ENCODE measurements at places on chromosomes 11 and 22.

DNA sequence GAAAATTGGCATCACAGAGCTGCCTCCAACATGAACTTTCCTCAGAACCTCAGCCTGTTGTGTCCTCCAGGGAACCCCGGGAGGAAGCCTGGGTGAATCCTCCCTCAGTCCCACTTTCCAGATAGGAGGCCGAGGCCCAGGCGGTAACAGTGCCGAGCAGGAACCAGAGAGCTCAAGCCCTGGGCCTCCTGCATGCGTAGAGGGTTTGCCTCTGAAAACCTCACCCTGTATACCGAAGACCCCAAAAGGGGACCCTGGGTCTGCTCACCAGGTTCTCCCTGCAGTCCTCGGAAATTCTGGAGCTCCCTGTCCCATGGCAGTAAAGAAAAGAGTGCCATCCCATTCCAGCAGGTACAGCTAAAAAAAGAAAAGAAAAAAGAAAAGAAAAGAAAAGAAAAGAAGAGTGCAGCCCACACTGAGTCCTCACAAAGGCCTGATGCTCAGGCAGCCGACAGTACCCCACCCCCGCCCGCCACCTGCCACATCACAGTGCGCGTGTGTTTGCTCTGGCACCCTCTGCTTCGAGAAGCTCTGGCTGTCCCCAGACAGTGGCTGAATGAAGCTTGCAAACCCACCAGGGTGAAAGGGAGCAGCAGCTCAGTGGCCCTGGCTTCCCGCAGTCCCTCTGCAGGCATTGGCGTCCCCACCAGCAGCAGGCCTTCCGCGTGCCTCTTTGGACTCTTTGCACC is 28.4 kb upstream of the FADD start:
- DNase-seq: no peak

DNA sequence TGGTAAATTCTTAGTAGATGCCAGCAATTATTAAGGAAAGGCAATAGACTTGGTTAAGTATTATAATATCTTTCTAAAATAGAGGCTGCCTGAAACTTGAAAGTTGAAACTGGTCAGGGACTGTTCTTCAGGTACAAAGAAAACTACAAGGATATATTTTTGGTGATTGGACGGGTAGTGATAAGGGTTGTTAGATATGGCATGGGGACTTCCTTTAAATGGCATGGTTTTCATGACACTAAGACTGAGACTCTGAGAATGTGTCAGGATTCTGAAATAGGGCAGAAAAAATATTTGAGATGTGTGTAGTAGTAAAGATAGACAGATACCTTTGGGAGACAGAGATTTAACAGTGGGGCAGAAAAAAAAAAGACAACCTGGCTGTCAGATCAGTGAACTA is 108.4 kb upstream of the SLC5A12 start:
- no peak for DNase-seq

DNA sequence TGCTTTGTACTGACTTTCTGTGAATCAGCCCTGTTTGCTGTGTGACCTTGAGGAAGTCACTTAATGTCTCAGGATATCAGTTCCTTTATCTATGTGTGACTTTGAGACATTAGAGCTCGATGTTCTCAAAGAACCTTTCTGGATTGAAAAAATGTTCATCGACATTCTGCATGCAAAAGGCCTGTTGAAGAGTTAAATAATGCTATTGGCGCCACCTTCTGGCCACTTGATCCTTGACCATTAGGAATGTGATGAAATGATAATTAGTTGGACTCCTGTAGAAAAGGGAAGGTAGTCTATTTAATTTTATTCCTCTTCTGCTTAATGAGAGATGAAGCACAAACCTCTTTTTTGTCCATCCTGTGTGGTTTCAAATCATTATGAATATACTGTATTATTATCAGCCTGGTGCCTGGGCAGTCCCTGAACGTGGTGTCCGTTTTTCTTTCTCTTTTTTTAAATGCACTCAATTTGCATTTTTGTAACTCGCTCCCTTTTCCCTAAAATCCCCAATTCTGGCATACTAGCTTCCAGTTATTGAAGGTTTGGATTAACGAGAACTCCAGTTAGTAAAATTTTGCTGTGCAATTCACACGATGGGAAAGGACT is 20.7 kb downstream of the ELF5 start:
- peak; percentile 33 for DNase-seq

GRCh38 chr11:30451626-30452025 is 128.7 kb downstream of the ARL14EP start:
- no peak for DNase-seq

- peak; percentile 94 for DNase-seq
These were observed at the start of gene E2F8 for GRCh38 chr11:19240420-19241259. E2F8 (minus strand) TSS chr11:19240945; CDS start chr11:19240121, 824 bp downstream.

- peak; percentile 56 for DNase-seq
These were observed 12.4 kb upstream of the DSCAML1 start for GRCh38 chr11:117809236-117810055.

- no peak for DNase-seq
These were observed 34.4 kb downstream of the TNRC6B start for GRCh38 chr22:40212121-40212520.

DNA sequence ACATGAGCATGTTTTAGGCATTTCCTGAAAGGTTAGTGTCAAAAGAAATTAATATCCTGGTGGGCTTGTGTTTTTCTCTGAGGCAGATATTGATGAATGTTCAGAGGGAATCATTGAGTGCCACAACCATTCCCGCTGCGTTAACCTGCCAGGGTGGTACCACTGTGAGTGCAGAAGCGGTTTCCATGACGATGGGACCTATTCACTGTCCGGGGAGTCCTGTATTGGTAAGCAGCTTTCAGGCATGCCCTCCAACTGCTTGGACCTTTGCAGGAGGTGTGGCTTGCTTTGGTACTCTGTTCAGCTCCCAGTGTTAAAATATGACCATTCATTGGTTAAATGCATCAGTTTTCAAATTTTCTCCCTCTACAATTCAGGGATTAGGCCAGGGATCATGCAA is 658.6 kb upstream of the ANO5 start:
- no peak for DNase-seq

- DNase-seq: peak; percentile 70
These were observed 901 bp upstream of the KMT2A start for GRCh38 chr11:118435290-118435892.

GRCh38 chr11:2666828-2667570 is 32.8 kb downstream of the KCNQ1OT1 start:
- no peak for DNase-seq

DNA sequence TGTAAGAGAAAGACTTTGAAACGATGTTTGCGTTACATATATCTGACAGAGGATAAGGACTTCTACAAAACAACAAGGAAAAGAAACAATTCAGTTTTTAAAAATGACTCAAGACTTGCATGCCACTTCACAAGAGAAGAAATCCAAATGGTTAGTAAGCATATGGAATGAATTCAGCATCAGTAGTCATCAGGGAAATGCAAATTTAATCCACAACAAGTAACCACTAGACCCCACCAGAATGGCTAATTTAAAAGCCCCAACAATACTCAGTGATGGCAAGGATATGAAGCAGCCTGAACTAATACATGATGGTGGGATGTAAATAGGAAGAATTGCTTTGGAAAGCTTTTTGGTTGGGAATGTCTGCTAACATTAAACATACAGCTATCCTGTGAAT is 142.6 kb downstream of the ATXN10 start:
- no peak for DNase-seq

- DNase-seq: peak; percentile 42
These were observed 14.3 kb downstream of the ATP5MG start for GRCh38 chr11:118415739-118416068.

DNA sequence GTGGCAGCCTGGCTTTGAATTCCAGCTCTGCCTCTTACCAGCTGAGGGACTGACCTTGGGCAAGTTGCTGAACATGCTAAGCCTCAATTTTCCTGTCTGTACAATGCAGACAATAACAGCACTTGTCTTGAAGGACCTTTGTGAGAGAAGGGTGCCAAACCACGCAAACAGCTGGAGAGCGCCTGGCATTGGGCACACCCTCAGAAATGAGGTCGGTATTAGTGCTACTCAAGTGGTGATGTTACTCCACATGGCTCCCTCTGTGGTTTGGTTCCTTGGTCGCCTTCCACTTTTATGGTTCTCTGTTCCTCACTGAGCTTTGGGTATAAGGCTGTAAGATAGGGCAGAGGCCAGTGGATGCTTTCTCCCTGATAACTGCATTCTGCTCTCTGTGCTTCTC is 8.2 kb downstream of the UBASH3B start:
- DNase-seq: no peak

DNA sequence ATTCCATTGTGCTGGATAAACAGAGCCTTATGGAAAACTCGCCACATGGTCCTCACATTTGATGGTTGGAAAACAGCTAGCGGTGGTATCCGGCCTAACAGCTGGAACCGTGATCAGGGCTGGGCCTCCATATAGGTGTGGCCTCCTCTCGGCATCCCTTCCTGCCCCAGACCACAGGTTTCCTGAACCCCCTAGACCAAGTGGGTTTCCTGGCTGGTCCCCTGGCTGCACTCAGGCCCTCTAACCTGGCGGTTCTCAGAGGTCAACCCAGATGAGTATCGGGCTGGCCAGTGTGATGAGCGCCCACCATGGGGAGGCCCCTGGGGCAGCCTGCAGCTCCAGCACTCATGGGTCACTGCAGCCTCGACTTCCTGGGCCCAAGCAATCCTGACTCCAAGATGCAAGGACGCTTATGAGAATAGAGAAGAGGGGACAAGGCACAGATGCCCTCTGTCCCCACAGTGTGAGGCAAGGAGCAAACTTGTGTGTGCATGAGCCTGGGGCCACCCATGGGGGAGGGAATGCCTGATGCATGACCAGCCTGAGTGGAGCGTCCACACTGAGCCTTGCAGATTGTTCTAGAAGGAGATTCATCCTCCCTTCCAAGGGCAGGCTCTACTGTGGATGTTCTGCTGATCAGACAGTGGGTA is 53.4 kb upstream of the WNT7B start:
- no peak for DNase-seq

DNA sequence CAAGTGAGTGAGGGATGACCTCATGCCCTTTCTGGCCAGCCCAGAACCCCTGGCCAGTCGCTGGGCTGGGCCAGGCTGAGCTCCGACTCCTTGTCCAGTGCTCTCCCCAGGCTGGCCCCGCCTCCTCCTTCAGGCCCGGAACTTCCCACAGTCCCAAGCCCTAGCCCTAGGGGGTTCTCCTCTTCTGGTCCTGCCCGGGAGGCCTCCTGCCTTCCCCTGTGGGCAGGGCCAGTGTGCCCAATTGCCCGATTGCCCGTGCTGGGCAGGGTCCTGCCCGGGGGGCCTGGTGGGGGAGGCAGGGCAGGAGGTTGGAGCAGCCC is 4.2 kb downstream of the TCIRG1 start:
- DNase-seq: no peak

DNA sequence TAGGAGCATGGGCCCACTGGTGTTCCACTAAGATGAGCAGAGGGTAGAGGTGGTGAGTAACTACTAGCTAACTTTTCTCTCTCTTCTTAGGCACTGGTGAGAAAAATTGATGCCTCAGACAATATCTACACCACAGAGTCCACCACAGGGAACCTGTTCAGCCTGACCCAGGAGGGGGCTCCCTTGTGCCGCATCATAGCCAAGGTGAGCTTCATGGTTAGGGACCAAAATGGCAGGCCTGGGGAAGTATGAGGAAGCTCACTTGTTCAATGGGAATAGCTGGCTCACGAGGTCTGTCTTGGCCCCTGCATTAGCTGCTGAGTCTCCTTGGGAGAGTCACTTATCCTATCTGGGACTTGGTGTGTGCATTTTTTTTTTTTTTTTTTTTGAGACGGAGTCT is 75.9 kb downstream of the INSC start:
- DNase-seq: no peak

GRCh38 chr11:83727251-83727650 is 441.1 kb upstream of the CCDC90B start:
- DNase-seq: no peak

GRCh38 chr22:50526834-50527801 is 1.7 kb upstream of the SCO2 start:
- peak; percentile 54 for DNase-seq

DNA sequence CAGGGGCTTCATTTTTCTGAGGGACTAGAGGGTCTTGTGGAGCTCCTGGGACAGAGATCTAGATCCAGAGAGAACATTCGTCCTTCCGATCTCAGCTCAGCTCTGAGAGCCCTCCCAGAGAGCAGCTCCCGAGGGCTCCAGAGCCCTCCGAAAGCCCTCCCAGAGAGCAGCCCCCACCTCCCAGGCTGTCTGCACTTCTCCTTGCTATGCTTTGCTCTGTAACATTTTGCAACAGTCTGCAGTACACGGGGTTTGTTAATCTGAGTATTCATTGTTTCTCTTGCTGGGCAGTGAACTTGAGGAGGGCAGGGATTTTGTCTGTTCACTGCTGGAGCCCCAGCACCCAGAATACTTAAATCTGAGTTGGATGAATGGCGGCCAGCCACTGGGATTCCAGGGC is 2.6 kb downstream of the GGA1 start:
- DNase-seq: no peak

DNA sequence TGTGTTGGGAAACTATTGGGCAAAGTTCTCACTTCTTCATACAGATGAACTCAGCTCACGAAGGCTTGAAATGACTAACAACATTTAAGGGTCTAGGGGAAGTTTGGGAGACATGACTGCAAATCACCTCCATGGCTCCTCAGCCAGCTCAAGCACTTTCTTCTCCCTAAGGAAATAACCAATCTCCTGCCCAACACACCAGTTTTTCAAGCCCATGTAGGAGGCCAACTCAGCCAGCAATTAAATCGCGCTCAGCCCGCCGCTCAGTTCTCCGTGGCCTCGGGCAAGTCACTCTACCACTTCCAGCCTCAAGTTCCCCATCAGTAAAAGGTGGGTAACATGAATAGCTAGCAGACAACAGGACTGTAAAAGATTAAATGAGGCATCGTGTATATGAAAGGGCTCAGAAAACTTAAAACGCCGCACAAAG is 796 bp downstream of the POLDIP3 start:
- no peak for DNase-seq

- no peak for DNase-seq
These were observed 18.5 kb downstream of the NF2 start for GRCh38 chr22:29621761-29622526.

- no peak for DNase-seq
These were observed 65.9 kb upstream of the SC5D start for GRCh38 chr11:121226415-121227263.

GRCh38 chr11:36155124-36155561 is 134.1 kb downstream of the COMMD9 start:
- DNase-seq: no peak

Measured in activated CD4-positive, alpha-beta T cell treated with anti-CD3 and anti-CD28 coated beads, Interleukin-2, amount 10 ng/mL, durations not matched to agents 7 days and 5 days (primary cell).